Stimulated activated naive CD4-positive, alpha-beta T cell treated with Interleukin-2 at 50 U/mL for 16 hours (primary cell): ENCODE measurements at places on chromosomes 11 and 22.
A peak's percentile ranks its signal among the peaks of the same experiment; 100 is the strongest.

DNA sequence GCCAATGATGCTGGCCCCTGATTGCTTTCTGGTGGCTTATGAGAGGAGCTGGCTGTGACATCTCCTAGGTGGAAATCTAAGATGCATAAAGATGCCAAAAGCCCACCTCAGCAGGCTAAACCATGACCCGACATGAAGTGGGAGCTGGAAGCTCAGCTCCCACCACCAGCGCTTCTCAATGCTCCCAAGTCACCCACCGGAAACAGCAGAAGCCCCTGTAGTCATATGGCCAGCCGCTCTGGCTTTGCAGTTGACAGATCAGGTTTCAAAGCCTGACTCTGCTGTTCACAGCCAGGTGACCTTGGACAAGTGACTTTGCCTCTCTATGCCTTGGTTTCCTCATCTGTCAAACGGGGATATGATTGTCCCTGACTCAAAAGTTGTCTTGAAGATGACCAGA lies 29.1 kb upstream of the ANO1 start:
- no peak for DNase-seq

- no peak for DNase-seq
These were observed 29.4 kb downstream of the CCDC83 start for GRCh38 chr11:85884581-85885021.

DNA sequence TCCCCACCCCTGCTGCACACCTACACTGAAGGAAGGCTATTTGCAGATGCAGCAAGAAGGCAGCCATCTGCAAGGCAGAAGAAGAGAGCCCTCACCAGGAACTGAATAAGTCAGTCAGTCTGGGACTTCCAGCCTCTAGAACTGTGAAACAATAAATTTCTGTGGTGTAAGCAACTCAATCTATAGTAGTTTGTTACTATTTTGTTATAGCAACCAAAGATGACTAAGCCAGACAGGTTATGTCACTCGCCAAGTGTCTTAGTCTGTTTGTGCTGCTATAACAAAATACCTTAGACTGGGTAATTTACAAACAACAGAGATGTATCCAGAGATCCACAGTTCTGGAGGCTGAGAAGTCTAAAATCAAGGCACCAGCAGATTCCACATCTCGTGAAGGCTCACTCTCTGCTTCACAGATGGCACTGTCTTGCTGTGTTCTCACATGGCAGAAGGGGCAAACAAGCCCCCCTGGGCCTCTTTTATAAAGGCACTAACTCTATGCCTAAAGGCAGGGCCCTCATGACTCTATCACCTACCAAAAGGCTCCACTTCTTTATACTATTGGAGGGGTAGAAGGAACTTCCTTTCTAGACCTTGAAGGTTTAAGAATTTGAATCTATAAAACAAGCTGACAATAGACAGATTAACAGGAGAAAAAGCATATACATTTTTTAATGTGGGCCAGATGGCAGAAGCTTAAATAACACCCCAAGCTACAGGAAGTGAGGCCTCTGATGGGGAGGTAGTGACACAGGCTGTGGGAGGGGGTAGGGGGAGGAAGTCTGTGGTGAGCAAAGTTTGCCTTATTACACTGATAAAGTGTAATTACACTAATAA lies 12.3 kb downstream of the APOL6 start:
- peak; percentile 48 for DNase-seq

DNA sequence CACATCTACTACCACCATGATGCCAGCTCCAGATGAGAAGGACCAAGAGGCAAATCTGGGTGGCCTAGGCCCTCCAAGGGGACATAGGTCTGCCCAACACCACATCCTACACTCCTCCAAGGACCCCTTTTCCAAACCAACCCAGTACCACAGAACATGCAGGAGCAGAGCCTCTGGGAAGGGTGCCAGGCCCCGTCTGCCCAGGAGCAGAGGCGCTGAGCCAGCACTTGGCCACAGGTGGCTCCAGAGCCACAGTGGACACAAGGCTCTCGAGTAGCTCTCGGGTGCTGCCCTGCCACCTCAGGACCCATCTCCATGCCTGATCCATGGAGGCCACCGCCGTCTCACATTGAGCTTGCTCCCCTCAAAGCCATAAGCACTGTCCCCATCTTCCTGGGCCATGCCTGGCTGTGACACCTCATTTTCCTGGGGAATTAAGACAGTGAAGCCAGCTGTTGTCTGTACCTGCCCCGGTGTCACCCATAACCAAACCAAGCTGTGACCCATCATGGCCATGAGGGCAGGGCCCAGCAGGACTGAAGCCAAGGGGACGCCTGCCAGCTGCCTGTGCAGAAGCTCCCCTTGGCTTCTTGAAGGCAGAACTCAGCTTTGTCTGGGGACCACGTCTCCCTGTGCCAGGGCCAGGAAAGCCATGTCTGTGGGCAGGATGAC lies 7.4 kb downstream of the MOB2 start:
- DNase-seq, result no peak

DNA sequence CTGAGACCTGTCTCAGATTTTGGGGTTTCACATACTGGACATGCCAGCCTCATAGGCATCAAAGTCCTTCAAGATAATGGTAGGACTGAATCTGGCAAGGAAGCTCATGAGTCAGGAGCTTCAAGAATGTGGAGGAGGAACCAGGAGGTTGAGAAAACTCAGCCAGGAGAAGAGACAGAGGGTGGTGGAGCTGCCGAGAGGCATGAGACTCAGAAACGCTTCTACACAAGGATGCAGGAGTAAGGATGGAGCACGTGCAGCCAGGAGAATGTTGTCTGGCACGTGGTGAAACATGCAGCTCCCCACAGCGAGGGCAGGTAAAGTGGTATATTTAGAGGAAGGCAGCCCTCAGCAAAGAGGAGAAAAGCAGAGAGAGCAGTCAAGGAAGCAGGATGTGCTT lies 148.7 kb upstream of the ISX start:
- no peak for DNase-seq

GRCh38 chr11:58060535-58060934 lies 29.8 kb downstream of the OR6Q1 start:
- DNase-seq, result no peak

DNA sequence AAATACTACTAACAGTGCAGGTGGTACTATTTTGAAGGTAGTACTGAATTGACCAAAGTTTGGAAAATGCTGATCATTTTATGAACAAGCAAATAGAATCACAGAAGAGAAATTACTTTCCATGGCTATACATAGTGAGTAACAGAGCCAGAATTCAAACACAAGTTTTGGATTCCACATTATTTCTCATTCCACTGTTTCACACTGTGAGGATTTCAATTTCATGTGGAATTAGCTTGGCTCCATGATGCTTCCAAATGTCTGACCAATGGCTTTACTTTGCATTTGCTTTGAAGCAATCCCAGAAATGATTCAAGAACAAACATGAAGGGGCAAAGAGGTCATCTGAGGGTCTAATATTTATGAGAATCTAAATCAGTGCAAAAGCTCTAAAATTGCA lies 98.1 kb downstream of the BBOX1 start:
- DNase-seq, result no peak

GRCh38 chr11:1356007-1356435 lies 33.7 kb upstream of the BRSK2 start:
- no peak for DNase-seq

- DNase-seq, result no peak
These were observed 64.7 kb upstream of the AMPD3 start for GRCh38 chr11:10390375-10390774.

- DNase-seq, result no peak
These were observed 1.8 kb upstream of the PKNOX2 start for GRCh38 chr11:125162743-125163142.

- no peak for DNase-seq
These were observed 27.0 kb downstream of the ADA2 start for GRCh38 chr22:17192186-17192585.

GRCh38 chr11:28767574-28767973 lies 659.4 kb downstream of the METTL15 start:
- DNase-seq, result no peak

DNA sequence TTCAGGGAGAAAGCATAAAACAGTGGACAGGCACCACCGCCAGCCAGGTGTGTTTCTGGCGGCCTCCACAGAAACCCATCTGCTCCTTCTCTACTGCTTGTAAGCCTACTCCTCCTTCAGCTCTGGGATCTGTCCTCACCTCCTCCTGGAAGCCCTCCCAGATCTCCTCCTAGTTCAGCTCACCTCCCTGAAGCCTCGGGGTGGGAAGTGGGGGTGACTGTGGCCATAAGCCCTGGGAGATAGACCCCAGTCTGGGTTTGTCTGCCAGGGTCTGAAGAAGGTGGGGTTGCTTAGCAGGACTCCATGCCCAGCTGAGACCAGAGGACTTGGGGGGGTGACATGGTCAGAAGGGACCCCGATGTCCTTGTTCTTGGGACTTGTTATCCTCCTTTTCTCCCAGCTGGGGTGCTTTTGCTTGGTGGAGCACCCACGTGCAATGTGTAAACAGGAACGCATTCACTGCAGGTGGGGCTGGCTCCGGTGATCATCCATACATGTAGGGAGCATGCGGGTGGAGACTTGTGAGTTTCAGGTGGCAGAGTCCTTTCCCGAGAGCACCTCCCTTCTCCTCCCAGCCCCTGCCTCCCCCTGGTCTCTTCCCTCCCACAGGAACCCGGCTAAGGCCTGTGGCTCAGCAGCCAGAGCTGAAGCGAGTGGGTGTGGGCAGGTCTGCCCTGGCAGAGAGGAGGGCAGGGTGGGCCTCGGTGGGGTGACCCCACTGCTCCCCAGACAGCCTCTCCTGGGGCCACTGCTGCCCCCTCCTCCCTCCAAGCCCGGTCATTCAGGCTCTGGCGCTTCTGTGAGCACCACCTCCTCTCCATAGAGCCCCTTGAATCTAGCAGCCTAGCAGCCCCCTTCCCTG lies 25.9 kb downstream of the MRGPRG start:
- DNase-seq, result no peak

DNA sequence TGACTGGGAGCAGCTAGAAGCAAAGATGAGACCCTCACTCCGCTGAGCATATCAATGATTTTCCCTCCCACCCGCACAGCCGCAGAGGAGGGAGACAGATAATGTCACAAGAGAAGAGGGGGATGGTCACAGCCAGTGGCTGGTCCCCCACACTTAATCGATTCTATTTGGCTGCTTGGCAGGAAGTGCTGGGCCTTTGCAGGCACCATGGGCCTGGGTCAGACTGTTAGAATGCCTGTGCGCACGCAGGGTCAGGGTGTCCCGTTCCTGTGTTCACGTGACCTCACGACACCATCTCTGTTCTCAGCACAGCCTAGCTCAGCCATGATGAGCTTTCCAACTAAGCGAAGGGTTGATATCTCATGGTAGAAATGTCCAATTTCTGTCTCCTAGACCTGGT lies 107.0 kb downstream of the MYO18B start:
- no peak for DNase-seq
